ENCODE measurements at places on chromosomes 13 and 19.

DNA sequence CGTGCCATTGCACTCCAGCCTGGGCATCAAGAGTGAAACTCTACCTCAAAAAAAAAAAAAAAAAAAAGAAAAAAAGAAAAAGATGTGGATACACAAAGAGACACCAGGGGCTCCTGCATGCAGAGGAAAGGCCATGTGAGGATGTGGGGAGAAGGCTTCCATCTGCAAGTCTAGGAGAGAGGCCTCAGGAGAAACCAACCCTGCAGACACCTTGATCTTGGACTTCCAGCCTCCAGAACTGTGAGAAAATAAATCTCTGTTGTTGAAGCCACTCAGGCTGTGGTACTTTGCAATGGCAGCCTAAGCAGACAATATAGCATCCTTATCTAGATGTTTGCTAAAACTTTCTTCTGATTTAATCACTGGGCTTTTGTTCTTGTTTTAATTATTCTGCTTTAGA lies 50.3 kb downstream of the POLR1D start:
- DNase-seq: no peak

GRCh38 chr13:44004878-44005277 lies 125.2 kb downstream of the LACC1 start:
- DNase-seq: peak; percentile 24

DNA sequence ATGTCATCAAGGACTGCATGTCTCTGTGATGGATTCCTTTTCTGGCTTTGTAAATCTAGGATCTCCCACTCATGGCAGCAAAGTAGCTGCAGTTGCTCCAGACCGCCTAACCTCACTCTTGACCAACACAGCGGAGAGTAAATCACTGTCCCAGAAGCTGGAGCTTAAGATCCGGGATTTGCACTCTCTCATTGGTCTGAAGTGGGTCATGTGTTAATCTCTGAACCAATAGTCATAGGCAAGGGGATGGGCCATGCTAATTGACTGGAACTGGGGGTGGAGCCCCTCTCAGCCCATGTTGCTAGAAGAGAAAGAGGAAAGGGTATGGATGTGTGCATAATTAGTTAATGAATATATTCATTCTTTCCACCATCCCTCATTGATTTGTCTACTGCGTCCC lies 34.0 kb downstream of the VAV1 start:
- no peak for DNase-seq

- no peak for DNase-seq
These were observed 374.6 kb upstream of the ARGLU1 start for GRCh38 chr13:106942563-106942962.

- DNase-seq: no peak
These were observed 17.3 kb upstream of the OVOL3 start for GRCh38 chr19:36093687-36094086.

- DNase-seq: no peak
These were observed 239.7 kb downstream of the DNAJC15 start for GRCh38 chr13:43263047-43263446.

GRCh38 chr13:69077267-69077666 lies 1030.4 kb upstream of the ATXN8OS start:
- no peak for DNase-seq

GRCh38 chr13:49645451-49645850 lies 17.1 kb downstream of the ARL11 start:
- no peak for DNase-seq

DNA sequence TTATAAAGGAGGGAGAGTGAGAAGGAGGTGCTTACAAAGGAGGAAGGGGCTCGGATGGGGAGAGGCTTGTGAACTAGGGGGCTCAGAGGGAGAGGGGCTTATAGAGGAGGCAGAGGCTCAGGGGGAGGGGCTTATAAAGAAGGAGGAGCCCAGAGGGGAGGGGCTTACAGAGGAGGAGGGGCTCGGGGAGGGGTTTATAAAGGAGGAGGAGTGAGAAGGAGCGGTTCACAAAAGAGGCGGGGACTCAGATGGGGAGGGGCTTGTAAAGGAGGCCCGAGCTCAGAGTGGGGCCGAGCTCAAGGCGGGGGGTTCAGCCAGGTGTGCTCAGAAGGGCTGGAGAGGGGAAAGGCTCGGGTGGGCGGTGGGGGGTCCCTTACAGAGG lies 500 bp downstream of the SMIM24 start:
- DNase-seq: no peak

DNA sequence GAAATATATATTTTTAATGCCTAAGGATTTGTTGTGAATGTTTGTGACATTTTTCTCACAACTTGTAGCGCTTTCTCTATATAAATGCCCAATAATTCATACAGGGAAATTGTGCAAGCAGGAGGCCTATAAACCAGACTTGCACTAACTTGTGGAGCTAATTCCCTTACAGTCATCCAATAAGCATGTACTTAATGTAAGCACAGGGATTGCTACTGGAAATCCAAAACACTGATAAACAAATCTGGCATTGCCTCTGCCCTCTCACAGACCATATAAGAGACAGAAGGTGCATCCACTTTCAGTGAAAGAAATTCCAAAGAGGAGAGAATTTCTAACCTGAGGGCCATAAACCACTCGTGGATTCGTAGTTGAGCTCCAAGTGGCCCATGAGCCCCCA lies 518.8 kb downstream of the MYO16 start:
- DNase-seq: peak; percentile 25

DNA sequence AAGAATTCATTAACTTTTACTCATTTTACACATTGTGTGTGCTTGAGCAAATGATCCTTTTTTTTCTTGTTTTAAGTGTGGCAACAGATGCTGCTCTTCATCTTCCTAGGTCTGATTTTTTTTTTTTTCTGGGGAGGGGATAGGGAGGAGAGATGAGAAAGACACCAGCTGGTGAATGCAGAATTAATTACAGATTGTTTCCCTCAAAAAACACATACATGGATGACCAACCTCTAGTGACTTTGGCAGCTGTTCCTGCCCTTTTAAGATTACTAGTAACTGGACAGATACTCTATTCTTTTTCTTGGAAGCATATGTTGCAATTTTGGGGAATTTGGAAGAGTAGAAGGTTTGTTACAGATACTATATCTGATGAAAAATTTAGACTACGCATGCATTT lies 103.6 kb upstream of the MYO16 start:
- DNase-seq: no peak

GRCh38 chr13:48739386-48739964 lies 85.7 kb downstream of the CYSLTR2 start:
- DNase-seq: no peak

DNA sequence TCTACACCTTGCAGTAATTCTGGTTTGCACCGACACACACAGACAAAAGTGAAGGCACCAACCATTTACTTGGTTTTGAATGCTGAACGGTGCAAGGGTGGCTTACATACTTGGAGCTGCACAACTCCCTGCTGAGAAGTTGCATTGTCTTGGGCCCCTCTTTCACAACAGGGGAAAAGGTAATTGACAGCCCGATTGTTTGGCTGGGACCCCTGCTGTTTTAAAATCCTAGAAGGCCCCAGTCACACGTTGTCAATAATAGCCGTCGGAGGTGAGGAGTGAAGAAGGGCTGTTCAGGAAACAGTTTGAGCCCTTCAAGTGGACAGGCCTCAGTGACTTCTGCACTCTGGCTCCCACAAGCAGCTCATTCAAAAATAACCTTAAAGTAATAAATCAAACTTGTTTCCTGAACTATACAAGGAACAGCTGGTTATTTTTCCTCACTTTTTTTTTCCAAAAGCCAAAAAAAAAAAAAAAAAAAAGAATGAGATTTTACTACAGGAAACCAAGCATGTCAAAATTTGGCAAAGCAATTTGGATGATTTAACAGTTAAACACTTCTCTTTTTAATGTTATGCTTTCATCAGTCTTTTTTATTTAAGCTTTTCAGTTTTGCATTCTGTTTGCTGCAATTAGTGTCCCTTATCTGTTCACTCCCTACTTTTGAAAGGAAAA lies 19.0 kb upstream of the SPRY2 start:
- DNase-seq: no peak

DNA sequence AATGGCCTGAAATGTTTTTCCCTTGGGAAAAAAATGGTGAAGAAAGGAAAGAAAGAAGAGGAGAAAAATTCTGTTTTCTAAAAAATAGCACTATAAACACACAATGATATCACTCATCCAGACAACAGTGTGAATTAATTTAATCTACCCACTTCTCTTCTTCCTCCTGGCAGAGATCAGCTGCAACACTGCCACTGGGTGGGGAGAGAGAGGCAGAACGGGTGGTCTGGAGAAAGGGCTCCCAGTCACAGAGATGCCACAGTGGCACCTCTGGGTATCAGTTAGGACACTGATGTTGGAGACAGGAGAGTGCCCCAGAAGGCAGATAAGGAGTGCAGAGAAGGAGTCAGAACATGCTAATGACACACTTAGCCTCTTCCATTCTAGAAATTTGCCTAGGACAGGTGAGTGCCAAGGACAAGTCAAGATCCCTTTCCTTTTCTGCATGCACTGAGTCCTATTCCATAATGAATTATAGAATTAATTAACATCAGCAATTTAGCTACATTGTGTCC lies 168.6 kb downstream of the SUCLA2 start:
- DNase-seq: no peak

GRCh38 chr13:110092831-110093247 lies 214.1 kb downstream of the COL4A1 start:
- no peak for DNase-seq

DNA sequence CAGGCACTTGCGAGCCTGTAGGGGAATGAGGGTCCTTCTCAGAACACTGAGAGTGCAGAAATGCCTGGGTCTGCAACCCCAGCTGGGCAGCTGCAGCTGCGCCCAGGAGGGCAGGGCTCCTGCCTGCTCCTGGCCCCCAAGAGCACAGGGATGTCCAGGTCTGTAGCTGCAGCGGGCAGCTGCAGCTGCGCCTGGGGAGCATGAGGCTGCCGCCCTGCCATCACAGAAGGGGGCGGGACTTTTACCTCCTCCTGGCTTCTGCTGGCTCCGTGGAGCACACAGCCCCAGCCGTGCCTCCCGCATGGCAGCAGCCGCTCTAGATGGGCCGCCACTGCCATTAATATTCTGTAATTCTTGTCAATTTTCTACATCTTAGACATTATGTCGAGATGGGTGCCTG lies 17.8 kb downstream of the CPB2 start:
- DNase-seq: no peak

Measured in AG09309 (cell line).